Activated CD4-positive, alpha-beta T cell treated with anti-CD3 and anti-CD28 coated beads, Interleukin-2, Interleukin-6, amounts not matched to agents 100 ng/mL and 50 ng/mL, durations not matched to agents 16 hours and 8 hours (primary cell): ENCODE measurements at places on chromosomes 3 and 15.

GRCh38 chr3:136078421-136079364 lies 113.2 kb downstream of the PPP2R3A start:
- DNase-seq: peak; percentile 33

DNA sequence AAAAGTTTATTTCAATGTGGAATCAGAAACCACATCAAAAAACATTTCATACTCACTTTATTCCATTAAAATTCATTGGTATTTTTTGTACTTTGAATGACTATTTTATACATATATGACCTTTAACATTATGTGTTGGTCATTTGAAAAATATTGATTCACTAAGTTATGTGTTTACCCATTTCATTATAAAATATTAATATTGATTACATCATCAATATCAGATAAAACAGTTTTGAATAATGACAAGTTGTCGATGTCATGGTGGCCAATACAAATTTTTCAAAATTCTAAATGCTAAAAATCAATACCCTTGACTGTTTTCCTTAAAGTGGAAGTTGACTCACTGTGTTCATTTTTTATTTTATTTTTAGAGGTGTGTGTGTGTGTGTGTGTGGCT lies 239.7 kb upstream of the ROBO1 start:
- no peak for DNase-seq

DNA sequence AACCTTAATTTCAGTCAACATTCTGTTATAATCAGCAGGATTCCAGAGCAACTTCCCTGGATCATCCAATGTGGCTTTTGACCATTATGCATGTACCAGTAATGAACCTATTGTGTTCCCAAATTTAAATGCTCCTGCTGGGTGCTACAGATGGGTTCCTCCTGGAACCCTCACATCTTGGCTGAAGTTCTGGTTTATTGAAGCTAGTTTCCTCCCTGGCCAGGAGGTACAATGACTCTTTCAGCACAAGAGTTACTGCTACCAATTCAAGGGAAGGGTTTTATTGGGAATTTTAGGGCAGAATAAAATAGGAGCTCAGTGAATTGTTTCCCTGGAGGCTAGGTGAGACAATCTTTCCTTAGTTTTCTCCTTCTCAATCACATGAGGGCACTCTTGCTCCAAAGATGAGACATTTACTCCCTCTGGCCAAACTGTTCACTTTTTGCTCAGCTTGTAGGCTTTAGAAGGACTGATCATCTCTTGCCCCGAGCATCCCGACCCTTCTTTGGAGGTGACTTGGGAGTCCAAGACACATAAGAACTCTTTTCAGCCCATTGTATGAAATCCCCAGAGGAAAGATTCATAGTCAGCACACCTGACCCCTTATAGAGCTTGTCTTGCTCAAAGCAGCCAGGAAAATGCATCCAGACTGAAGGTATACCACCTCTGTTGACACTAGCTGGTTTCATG lies 8.8 kb upstream of the NPHP3 start:
- DNase-seq: peak; percentile 35

DNA sequence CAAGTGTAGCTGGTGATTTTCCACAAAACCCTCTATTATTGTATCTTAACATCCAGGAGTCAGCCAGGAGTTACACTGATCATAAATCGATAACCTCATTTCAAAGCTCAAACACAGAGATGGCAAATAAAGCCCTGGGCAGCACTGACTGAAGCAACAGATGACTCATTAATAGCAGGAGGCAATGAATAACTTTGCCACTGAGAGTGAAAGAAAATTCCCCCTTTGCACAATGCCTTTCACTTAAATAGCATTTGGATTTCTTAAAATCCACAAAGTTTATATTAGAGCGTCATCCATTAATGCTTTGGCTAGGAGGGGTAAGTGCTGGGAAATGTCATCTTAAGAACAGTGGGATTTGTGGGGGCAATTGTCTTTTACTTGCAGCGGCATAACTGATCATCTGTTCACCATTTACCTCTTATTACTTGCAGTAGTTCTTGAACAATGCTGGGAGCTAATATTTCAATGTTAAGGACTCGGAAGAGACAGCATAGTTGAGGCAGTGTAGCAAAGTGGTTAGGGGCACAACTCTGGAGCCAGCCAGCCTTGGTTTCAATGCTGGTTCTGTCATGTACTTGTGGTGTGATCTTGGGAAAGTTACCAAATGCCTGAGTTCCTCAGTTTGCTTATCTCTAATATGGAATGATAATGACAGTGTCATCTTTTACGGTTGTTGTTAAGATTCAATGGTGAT lies 630.4 kb upstream of the TBL1XR1 start:
- DNase-seq: no peak

DNA sequence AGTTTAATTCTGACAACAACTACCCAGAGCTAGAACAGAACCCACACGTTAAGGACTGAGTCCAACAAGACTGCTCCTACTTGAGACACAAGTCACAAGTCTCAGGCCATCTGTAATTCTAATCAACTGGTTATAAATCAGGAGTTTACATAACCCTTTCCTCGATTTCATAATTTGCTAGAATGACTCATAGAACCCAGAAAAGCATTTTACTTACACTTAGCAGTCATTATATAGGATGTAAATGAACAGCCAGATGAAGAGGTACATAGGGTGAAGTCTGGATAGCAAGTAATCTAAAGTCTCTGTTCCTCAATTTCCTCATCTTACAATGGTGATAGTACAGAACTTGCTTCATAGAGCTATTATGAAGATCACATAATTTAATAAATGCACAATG lies 1018.2 kb downstream of the DIPK2A start:
- DNase-seq: no peak

DNA sequence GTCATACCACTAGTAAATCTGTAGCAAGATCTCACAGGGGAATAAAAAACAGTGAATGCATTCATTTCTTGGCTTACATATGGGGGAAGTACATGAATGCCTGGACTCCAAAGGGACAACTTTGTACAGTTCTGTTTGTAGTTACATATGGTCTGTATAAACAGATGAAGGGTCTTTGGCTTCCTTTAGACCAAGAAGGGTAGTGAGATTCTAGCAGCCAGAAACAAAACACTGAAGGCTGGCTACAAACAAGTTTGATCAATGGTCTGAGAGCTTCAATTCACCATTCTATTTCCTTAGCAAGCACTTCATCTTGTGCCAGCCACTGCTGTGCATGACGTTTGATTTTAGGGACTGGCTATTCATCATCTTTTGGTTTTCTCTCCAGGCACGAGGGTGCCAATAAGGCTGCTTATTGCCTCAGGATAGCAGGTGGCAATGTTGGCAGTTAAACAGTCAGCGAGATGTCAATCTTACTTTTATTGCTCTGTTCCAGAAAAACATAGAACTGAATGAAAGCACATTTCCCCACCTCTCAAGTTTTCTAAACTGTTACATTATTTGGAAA lies 313.7 kb upstream of the COL8A1 start:
- no peak for DNase-seq

DNA sequence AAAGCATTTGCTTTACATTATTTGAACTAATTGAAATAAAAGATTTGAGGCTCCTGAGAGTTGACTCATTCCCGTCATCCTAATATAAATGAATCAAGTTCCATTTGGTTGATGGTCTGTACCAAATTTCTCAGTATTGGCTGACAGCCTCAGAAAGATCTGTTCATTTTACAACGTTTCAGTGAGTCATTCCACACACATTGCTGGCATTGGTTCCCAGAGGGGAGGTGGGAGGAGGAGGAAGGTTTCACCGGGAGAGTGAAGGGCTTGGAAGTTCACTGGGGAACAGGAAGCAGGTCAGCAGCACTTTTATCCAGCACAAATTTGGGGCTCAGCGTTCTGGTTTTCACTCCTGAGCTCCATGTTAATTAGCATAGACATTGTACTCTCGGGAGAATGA lies 176.7 kb upstream of the CADPS start:
- DNase-seq: no peak

- DNase-seq: no peak
Measured at GRCh38 chr15:61983081-61983480, 77.2 kb downstream of the VPS13C start.

- DNase-seq: peak; percentile 73
Measured at GRCh38 chr15:40310001-40310959, 2.5 kb upstream of the PLCB2 start.

DNA sequence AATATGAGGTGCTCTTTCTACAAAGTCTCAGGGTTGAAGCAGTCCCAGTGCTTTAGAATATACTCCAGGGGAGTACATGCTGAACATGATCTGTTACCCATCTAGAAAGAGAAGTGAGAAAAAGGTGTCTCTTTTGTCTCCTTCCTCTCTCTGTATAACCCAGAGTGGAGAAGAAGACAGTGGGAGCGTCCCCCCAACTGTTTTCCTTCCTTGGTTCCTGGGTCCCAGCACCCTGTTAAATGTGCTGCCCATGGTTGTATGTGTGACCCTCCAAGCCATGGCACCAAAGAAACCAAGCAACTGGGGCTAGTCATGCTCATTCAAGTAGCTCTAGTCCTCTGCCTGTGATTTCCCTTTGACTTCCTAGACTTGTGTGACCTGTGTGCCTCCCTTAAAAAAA lies 683.7 kb downstream of the TBL1XR1 start:
- DNase-seq: no peak

DNA sequence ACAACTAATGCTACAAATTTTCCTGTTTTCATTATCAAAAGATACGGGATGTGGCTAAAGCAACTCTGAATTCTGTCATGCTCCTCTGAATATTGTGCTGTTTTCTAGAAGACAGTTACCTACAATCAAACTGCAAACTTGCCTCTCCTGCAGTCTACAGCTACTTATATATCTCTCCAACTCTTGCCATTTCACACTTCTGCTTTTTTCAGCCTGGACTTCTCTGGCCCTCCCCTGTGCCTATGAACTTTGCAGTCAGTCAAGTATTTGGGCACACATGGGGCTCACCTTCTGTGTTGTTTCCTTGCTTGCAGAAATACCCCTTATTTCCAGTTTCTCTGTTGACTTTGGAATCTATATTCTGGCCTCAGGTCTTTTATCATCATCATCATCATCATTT lies 575.6 kb downstream of the GRM7 start:
- no peak for DNase-seq

DNA sequence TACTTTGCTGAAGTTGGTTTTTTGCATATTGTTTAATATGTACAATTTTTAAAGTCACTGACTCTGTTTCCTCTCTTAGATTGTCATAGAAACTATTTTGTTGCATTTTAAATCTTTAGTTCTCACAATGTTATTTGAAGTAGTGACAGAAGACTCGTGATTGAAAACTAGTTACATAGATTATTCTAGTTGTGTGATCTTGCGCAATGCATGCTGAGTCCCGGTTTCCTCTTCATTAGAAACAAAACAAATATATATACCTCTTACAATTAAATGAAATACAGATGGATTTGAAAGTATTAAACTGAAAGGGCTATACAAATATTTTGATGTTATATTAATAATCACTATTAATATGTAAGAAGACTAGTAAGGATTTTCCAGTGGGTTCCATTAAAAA lies 333.0 kb downstream of the LPP start:
- DNase-seq: no peak

GRCh38 chr3:170811515-170811914 lies 58.5 kb downstream of the RPL22L1 start:
- DNase-seq: no peak

GRCh38 chr3:52351762-52352368 lies 35.7 kb downstream of the DNAH1 start:
- DNase-seq: no peak

DNA sequence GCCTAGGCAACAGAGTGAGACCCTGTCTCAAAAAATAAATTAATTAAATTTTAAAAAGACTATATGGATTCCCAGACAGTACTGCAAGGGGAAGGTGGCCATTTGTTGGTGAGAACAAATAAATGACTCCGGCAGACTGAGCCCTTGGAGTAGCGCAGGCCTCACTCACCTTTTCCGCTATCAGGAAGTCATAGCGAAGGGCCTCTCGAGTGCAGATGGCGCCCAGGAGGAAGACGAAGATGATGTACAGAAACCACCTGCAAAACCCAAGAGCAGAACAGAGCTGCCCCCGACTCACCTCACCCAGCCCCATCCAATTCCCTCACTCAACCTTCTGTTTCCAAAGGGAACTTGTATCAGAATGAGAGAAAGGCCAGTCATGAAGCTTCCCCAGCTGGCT lies 62.8 kb upstream of the HEG1 start:
- no peak for DNase-seq

GRCh38 chr15:85389772-85390171 lies 9.4 kb downstream of the AKAP13 start:
- no peak for DNase-seq

DNA sequence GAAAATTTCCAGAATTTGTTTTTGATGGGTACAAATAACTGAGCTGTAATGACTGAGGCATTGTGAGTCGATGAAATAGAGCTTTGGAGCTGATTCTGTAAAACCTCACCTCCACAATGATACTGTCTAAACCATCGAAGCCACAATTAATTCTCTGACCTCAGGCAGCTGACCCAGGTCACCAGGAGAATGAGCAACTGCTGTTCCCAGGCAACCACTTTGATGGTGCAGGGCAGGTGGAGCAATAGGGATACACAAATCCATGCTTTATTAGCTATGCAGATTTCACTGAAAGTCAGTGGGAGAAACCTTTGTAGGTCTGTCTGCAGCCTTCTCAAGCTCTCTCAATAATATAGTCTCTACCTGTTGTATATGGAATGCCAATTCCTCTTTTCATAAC lies 204.4 kb downstream of the RYR3 start:
- DNase-seq: no peak

DNA sequence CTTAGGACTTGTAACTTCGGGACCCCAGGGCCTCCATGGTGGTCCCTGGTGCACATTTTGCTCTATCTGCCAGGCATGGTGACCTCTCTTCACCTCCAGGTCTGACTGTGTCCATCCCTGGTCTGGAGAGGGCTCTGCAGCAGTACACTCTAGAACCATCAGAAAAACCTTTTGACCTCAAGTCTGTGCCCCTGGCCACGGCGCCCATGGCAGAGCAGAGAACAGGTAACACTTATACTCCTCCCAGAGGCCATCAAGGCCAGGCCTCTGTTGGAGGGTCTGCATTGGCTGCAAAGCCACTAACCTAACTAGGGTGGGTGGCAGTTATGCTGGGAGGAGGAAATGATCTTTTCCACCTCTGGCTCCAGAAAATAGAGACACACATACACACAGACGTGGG lies 10.3 kb upstream of the HMCES start:
- no peak for DNase-seq
